CD4-positive, alpha-beta T cell treated with Interleukin-4 for 4 hours (primary cell): ENCODE measurements at places on chromosomes 13 and 19.

GRCh38 chr13:101452519-101453485 is at the start of gene ITGBL1:
TSS of gene ITGBL1 (plus strand) at chr13:101452675. CDS start at chr13:101452834, 159 bp downstream.
- DNase-seq = no peak

DNA sequence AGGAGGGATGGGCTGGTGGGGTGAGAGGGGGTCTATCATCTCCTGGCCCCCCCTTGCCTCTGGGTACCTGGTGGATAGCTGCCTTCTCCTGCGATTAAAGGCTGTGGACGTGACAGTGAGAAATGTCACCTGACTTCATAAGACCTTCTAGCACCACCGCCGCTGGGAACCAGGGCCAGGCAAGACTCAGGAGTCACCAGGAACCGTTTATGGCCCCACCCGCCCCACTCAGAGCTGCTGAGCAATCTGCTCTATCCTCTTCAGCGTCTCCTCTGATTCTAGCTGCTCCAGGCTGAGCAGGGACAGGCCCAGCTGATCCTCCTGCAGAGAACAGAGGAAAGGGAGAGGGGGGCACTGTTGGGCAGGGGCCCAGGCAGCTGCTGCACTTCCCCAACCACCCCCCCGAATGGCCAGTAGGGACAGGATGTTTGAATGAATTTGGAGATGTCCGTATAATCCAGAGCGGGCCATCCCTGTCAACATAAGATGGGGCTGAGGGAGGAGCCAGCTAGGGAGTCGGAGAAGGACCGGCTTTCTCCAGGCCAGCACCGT is 10.9 kb downstream of the KLC3 start:
- no peak for DNase-seq

- no peak for DNase-seq
Measured at GRCh38 chr13:107734891-107735625, 480.3 kb downstream of the LIG4 start.

DNA sequence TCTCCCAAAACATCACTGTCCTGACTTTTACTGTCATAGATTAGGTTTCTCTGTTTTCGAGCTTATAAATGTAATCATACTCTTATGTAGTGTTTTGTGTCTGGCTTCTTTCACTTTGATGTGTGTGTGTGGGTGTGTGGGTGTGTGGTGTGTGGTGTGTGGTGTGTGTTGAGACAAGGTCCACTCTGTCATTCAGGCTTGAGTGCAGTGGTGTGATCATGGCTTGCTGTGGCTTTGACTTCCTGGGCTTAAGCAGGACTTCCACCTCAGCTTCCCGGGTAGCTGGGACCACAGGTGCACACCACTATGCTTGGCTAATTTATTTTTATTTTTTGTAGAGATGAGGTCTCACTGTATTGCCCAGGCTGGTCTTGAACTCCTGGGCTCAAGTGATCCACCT is 59.6 kb downstream of the PDS5B start:
- peak; percentile 22 for DNase-seq

GRCh38 chr13:58598241-58598640 is 966.7 kb downstream of the PCDH17 start:
- no peak for DNase-seq

DNA sequence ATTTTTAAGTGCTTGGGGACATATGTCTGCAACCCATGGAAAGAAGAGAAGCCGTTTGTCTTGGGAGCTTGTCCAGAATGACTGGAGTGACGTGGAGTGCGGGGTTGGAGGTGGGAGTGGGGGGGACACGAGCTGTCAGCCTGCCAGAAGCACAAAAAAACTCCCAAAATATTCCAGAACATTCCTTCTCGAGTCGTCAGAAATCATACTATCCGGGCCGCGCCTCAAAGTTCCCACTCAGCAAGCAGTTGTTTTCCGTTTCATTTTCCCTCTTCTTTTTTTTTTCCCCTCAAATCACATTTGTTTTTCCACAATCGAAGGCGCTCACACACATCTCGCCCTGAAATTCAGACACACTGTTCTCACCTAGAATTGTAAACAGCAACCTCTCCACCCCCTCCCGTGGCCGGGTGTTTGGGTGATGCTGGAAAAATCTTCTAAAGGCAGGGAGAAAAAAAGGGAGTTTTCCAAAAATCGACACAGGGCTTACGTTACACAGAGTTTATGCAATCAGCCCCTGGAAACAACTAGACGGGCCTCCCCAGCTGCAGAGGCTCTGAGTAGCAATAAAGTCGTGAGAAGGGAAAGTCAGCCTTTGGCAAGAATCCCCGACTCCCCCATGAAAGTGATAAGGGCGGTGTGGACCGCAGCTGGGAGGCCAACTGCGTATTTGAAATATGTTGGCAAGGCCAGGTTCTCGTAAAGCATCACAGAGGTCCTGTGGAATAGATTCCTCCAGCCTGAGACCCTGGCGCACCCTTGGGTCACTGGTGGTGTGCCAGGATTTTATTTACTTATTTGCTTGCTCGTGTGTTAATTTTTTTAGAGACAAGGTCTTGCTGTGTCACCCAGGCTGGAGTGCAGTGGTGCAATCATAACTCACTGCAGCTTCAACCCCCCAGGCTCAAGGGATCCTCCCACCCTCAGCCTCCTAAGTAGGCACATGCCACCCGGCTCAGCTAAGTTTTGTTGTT is 31.2 kb upstream of the KLF2 start:
- DNase-seq = no peak

DNA sequence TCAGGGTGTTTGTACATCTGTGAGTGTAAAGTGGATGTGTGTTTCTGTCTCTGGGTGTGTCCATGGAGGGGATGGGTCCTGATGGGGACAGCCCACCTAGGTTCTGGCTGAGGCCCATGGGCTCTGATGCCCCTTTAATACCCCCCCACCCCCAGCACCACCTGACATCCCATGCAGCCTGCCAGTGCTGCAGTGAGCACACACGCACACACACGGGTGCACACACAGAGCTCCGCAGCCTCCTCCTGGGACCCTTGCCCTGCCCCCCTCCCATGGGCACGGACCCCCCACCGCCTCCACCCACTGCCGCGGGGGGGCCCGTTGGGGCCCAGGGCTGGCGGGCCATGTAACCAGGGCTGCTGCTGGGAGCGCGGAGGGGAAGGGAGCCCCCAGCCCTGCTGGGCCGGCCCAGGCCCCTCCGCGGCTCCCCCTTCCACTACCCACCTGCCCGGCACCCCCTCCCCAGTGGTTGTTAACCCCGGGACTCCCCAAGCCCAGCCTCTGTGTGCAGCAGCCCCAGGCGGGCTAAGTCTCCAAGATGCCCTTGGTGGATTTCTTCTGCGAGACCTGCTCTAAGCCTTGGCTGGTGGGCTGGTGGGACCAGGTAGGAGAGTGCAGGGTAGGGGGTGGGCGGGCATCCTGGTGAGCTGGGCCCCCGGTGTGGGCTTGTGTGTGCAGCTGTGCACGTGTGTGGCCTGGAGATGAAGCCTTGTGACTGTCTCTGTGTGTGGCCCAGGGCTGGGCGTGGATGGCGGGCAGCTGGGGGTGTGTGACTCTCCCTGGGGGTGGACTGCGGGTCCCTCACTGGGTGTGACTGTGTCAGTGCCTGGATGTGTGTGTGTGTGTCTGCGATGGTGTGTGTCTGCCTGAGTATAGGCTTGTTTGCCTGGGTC is 32.6 kb downstream of the PDE4A start:
- DNase-seq = no peak

- DNase-seq = no peak
Measured at GRCh38 chr13:94063096-94063495, 416.4 kb downstream of the DCT start.

GRCh38 chr19:9430444-9430843 is 4.9 kb downstream of the ZNF266 start:
- no peak for DNase-seq

DNA sequence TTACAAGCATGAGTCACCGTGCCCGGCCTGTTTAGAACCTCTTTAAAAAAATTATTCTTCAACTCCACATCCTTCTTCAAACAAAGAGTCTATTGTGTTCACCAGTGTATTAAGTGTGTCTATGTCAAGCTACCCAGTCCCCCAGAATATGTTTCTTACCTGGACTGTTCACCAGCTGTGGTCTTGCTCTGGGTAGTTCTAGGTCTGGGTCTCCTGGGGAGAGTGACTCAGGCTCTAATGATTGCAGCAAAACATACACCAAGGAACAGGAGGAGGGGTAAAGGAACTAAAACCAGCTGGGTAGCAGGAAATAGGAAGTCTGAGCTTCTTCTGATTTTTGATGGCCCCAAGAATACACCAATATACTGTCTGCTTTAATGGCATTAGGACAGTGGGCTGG is at the start of gene FPR1:
FPR1 (minus strand) TSS at position 224 of the 400 bp plus-strand sequence. CDS start 4,884 bp downstream, outside the sequence.
- no peak for DNase-seq

- DNase-seq = no peak
Measured at GRCh38 chr19:51107406-51108065, 673 bp downstream of the CTU1 start.

DNA sequence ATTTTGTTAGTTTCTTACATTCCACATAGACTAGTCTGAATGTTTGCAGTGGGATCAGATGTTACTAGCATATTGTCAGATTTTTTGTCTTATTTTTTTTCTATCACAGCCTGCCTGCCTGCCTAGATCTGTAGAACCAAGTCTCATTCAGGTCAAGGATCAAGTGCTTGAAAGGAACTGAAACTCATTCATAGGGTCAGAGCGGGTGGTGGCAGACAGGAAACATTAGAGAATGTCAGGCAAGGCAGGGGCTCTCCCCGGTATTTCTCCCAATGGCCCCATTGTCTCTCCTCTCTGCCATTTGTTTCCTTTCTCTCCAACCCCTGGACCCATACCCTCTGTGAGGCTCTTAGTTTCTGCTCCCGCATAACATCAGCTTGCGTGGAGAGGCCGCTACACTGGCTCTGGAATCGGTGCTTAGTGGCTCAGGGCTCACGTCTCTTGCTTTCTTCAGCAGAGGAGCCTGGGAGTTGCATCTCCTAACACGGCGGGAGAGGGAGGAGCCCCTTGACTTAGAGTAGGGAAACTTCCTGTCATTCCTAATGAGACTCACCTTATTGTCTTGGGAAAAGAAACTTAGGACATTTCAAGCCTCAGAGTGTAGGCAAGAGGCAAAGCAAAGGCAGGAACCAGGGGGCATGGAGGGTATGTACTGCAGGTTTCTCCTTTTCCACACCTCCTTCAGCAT is 35.6 kb upstream of the SPATA13 start:
- no peak for DNase-seq

DNA sequence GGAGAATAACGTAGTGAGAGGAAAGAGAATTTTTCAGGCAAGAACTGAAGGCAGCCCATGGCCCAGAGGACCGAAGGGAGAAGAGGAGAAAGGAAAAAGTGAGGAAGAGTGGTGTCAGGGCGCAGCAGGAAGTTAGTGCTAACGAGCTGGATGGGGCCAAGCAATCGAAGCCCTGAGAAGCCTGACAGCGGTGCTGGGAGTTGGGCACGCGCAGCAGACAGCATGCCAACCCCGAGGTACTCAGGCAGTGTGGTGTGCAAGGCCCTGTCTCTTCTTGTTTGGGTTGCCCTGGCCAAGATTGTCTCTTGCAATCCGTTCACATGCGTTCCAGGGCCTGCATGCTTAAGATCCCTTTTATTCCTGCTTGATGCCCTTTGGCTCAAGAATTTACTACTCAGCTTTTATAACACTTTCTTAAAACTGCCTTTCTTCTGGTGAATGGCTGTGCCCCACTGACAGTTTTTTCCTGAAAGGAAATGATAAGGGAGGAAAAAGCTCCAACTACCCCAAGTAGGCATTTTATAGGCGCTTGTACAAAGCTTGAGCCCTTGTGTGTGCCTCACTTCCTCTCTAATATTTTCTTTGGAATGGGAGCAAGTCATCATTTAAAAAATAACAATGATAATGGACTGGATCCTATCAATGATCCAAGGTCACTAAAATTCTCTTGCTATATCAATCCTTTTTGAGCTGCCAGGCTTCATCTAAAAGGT is 115.4 kb downstream of the FLT1 start:
- DNase-seq = no peak

DNA sequence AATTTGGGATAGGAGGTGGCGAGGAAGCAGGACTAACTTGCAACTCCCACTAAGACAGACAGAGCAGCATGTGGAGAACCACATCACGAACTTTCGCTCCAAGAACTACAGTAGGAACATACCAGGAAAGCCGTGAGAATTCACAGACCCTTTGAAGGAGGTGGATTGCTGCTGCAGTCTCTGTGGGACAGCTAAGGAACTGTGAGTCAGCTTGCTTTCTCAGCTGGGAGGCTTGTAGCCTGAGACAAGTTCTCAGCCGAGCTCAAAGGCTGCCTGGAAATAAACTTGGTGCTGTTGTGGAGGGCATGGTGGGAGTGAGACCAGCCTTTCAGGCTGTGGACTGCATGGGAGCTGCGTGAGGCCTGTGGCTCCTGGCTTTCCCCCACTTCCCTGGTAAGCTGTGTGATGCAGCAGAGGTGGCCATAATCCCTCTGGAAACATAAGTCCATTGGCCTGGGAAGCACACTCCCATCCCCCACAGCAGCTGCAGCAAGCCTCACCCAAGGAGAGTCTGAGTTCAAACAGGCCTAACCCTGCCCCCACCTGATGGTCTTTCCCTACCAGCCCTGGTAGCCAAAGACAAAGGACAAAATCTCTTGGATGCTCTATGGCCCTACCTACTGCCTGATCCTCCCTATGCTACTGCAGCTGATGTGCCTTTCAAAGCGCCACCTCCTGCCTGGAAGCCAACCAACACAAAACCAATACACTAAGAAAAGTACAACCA is 441.1 kb upstream of the HTR2A start:
- no peak for DNase-seq

- no peak for DNase-seq
Measured at GRCh38 chr13:25977216-25977615, 74.6 kb downstream of the SHISA2 start.

DNA sequence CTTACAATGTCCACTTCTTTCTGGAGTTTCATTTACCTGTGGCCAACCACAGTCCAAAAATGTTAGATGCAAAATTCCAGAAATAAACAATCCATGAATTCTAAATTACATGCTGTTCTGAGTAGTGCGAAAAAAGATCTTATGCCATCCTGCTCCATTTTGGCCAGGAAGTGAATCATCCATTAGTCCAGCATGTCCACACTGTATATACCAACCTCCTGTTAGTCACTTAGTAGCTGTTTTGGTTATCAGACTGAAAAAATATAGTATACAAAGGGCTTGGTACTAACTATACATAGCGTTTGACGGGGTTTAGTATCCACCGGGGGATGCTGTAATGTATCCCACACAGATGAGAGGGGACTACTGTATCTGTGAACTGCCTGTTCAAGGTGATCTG is 618.0 kb upstream of the ARGLU1 start:
- no peak for DNase-seq

DNA sequence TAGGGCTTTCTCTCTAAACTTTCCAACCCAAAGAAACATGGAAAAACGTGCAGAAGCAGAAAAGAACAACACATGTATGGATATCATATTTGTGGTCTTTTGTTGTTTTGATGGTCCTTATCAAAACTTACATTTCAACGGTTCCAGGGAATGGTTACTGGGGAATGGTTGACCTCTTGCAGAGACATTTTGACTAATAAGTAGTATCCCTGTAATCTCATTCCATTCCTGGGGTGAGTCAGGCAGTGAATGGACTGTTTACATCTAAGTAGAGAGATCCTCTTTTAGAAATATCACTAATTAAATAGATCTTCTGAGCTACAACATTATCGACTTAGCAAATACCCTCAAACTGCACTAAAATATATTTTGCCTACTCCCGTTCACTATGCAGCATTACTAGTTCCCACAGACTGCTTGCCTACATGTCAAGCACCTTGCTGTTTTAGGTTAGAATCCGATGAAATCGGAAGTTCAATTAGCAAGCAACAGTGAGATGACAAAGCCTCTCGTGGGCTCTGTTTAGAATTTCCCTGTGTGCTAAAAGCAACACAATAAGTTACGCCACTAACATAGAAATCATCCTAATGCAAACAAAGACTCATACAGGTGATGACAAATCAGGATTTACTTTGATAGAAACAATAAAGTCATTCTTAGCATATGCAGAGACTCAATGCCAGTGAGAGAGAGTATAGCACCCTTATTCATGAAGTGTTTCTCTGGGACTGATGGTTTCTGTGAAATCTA is 797.7 kb upstream of the ARGLU1 start:
- DNase-seq = no peak

GRCh38 chr19:35609851-35610353 is 2.6 kb upstream of the HAUS5 start:
- DNase-seq = peak; percentile 34
